EL (cell line): ENCODE measurements at places on chromosomes 11 and 22.
A peak's percentile ranks its signal among the peaks of the same experiment; 100 is the strongest.

DNA sequence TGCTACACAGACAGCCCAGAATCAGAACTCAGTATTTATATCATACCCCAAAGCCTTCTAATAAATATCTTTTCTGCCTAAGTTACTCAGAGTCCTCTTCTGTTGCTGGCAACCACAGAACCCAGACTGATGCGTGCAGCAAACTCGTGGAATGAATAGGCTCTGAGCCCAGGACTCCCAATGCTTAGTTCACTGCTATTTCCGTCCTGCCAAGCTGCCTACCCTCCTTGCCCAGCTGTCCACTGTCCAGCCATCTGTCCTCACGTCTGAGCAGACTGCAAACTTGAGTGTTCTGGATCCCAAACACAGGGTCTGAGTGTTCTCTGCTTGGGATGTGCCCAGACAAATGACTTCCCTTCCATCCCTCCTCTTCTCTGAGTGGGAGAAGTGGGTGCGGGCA is 19.4 kb downstream of the PTPN5 start:
- DNase-seq: peak; percentile 23

GRCh38 chr11:13205486-13205885 is 72.1 kb upstream of the BMAL1 start:
- no peak for DNase-seq

DNA sequence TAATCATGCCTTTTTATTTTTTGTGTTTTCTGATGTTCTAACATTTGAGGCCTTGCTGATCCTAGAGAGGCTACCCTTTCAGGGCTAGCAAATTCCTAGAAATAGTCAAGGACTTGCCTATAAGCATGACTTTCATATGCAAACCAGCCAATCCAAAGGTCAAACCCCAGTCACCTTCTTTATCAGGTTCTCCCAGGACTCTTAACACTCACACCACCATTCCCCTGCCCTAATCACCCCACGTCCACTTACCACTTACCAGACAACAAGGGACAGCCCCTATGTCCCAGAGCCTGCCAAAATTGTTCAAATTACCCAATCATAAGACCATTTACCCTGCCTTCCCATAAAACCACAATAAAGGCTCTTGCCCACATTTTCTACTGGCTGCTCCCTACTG is 1339.8 kb downstream of the LRRC4C start:
- no peak for DNase-seq

GRCh38 chr22:19713650-19714311 is 522 bp upstream of the SEPTIN5 start:
- DNase-seq: no peak

DNA sequence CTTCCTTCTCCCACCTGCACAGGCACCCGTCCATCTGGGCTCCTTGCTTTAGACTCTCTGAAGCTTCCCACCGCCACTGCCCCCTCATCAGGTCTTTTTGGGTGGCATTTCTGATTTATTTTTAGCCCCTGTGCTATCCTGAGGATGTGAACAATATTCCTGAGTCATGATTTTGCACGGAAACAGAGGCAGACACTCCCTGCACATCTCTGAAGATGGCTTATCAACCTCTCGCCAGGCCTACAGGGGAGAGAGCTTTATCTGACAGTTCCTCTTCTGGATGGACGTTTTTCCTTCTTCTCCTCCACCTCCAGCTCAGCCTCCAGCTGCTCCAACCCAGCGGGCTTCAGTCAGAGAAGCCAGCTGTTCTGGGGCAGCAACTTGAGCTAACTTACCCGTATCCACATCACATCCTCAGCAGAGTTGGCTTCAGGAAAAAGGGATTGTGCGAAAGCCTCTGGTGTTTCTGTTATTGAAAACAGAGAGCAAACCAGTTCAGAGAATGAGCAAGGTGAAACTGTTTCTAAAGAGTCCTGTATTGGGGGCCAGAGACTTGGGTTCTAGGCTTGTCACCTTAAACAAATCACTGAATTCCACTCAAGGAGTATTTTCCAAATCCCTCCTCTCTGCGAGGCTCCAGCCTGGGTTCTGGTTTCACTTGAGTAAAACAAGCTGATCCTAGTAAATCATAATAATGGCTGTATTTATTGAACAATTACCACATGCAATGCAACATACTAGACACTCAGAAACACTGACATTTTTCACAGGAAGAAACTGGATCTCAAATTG is 33.1 kb upstream of the ETS1 start:
- DNase-seq: no peak

DNA sequence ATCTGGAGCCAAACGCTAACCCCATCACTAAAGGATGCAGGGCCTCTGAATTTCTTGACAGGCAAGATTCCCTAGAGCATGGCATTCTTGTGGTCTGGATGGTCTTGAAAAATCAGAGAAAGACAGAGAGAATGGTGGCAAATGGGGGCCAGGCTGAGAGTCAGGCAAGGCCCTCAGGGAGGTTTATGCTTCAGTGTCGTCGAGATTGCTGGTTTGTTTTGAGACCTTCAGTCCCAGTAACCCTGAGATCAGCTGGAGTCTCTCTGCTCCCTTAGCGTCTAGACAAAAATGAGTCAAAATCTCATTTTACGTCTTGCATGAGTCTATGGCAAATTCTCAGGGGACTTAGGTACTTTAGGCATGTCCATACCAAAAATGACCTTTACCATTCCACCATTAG is 539.3 kb downstream of the SOX6 start:
- no peak for DNase-seq

DNA sequence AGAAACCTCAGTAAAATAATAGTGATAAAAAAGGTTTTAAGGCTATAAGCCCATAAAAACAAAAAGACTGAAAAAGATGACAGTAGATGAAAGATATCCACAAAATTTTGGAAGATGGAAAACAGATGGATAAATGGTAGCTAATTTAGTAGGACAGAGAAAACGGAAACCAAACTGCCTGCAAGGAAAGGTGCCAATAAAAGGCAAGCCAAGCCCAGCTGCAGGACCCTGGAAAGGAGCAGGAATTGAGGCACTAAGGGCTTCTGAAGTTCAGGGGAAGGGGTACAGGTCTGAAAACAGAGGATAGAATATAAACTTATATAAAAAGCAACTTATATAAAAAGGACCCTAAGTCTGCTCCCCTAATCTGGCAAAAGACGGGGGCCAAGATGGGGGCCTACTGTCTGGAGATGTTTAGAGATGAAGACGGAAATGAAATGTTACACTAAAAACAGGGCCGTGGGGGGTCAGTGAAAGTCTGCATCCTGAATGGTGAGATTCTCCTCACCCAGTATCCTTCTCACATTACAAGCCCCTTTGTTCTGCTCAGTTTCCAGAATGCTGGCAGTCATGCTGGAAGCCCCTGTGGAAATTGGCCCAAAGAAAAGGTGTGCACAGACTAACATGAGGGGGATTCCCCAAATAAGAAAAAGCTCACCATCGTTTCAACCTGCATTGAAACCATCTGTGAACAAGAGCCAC is 269.3 kb upstream of the PITPNB start:
- no peak for DNase-seq

GRCh38 chr11:12242966-12243365 is 132.6 kb downstream of the MICAL2 start:
- DNase-seq: no peak

DNA sequence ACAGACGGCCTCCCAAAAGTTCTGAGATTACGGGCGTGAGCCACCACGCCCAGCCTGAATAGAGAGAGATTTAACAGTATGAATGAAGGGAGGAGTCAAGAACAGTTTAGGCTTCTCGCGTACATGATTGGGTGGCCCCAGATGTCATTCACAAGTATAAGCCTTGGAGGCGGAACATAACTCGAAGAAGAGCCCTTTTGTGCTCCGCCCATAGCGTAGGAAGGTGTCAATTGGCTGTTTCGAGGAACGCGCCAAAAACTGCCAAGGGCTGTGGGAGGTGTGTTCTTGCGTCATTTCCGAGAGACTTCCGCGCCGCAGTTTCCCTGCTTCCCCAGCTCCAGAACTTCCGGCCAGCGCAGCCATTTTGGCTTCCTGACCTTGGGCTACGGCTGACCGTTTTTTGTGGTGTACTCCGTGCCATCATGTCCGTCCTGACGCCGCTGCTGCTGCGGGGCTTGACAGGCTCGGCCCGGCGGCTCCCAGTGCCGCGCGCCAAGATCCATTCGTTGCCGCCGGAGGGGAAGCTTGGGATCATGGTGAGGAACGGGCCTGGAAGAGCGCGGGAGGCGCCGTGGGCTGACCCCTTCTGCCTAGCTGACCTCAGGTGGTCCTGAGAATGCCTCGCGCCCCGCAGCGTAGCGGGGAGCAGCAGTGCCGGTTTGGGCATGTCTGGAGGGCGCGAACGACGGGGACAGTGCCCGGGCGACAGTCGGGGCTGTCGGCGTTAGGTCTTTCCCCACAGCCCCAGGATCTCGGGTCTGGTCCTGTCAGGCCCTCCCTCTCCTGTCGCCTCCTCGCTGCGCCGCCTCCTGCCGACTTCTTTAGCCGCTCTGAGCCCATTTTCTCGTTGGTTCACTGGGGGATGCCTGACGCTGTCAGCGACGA is at the start of gene COX8A:
COX8A (plus strand) TSS at position 362 of the 885 bp plus-strand sequence; CDS start at position 423, 61 bp downstream.
- peak; percentile 100 for DNase-seq

GRCh38 chr11:16040151-16040550 is 316.2 kb downstream of the SOX6 start:
- no peak for DNase-seq

DNA sequence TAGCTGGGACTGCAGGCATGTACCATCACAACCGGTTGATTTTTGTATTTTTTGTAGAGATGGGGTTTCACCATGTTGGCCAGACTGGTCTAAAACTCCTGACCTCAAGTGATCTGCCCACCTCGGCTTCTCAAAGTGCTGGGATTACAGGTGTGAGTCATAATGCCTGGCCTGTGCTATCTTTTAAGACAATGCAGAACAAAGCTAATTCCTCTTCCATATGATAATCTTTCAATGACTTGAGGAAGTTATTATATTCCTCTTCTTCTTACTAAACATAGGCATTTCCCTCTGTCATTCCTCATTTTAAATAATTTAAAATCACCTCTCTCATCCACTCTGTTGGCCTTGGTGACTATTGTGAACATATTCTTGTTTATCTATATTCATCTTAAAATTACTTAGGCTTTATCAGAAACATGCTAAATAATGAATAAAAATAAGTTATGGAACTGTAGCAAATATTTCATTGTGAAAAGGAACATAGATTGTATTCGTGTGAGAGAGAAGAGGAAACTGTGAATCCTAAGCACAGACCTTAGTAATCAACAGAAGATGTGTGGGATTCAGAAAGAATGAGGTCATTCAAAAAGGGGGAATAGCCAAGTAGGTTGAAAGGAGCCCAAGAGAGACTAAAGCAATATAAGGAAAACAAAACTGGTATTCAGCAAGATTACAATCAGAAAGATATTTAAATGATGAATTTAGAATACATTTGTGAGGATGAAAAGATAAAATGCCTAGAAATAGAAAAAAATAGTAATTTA is 269.4 kb downstream of the TTC28 start:
- peak; percentile 67 for DNase-seq

DNA sequence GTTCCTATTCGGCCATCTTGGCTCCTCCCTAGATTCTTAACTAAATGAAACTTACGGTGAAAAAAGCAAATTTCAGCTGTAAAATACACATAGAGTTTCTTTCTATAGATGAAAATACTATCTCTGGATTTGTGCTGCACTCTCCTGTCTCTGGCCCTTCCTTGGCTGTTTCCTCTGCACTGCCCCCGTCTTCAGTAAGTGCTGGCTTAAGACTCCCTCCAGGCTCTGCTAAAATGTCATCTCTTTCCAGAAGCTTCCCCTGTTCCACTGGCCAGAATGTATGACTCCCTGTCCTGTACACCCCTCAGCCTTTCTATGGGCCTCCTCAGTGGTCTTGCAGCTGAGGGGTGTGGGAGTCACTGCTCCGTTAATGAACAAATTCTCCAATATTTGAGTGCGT is 109.1 kb upstream of the NARS2 start:
- no peak for DNase-seq

DNA sequence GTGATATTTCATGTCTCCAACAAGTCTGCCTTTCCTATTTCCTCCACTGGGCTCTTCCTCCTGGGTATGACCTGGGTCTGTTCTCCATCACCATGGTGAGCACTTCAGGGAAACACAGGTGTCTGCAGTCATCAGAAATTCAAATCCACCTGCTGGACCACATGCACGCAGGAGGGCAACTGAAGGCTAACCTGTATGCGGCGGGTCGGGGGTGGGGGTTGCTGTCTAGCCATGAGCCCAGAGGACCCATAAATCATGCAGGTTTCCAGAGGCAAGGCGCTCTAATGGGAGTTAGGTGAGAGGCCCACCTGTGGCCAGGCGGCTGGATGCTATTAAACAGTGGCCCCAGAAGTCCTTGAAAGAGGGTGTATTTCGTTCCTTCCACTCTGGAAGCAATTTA is 11.1 kb upstream of the PAMR1 start:
- no peak for DNase-seq

DNA sequence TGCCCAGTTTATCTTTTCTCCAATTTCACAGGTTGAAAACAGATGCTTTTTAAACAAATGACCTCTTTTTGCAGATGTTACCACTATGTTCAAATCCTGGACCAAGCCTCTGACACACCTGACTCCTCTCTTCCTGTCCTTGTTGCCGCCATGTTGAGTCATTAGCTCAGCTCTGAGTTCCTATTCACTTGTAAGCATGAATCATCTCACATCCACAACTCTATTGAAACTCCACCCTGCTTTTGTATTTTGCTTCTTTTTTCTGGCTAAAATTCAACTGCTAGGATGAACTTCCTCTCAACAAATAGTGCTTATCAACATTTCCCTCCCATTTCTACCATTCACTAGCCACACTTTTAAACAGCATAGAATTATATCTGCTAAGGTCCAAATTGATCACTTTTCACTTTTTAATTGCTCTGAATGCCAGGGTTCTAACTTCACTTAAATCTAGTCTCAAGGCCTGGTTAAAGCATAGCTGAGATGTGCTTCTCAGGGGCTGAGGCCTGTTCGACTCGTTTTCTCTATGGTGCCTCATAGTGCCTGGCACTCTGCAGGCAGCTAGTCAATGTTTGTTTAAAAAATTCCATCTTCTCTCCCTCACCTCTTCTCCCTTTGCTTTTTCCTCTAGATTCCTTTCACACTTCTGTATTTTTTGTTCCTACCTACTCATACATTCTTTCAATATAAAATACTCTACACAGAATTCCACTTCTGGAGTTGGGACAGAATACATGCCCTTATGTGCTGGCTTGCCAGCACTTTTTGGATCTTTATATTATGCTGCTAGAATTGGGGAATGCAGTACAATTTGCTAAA is 3.9 kb downstream of the JOSD1 start:
- DNase-seq: peak; percentile 84

- no peak for DNase-seq
Observed at GRCh38 chr11:84227970-84228665, 942.0 kb upstream of the CCDC90B start.

DNA sequence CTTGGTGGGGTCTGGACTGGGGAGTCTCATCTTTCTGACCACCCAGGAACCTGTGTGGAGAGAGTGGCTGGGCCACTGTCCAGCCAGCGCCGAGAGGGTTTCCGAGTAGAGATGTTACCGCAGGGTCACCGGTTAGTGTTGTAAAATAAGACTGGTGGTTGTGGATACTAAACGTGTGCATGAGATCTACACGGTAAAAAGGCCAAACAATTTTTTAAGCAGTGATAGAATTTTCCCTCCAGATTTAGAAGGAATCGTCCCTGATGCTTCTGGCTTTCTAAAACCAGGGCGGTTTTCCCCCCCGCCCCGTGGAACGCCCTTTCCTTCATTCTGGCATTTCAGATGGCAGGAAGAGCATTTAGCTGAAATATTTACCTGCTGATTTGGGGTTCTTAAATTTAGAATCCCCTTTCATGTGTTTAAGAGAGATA is 72.6 kb upstream of the PPARA start:
- peak; percentile 52 for DNase-seq
